Heart right ventricle (tissue), 16 donors: ENCODE measurements at places on chromosomes 5 and 9. TPM values are rescaled to one million over a fixed set of nuclear protein-coding genes. Genes with fewer than 3 reads are reported as not detected.

GRCh38 chr5:42566652-42567295 lies 143.5 kb downstream of the GHR start:
- no peaks in the 10 kb centered on the region for H3K36me3 ChIP-seq
- peak overlapping the region; percentile 17 for H3K4me3 ChIP-seq
- H3K27me3 ChIP-seq = no peaks in the 10 kb centered on the region

GRCh38 chr9:121289772-121290370 lies 21.9 kb downstream of the GSN start:
- DNase-seq = no peak
- H3K27me3 ChIP-seq = no peaks in the 10 kb centered on the region
- no peaks in the 10 kb centered on the region for H3K36me3 ChIP-seq
- peak overlapping the region; percentile 93 for H3K27ac ChIP-seq
- H3K4me1 ChIP-seq = peaks cover 94% of the 10 kb centered on the region

GBGT1 gene
- 3.6 TPM for total RNA-seq

SLC4A9 gene
- 0.34 TPM for total RNA-seq

DNA sequence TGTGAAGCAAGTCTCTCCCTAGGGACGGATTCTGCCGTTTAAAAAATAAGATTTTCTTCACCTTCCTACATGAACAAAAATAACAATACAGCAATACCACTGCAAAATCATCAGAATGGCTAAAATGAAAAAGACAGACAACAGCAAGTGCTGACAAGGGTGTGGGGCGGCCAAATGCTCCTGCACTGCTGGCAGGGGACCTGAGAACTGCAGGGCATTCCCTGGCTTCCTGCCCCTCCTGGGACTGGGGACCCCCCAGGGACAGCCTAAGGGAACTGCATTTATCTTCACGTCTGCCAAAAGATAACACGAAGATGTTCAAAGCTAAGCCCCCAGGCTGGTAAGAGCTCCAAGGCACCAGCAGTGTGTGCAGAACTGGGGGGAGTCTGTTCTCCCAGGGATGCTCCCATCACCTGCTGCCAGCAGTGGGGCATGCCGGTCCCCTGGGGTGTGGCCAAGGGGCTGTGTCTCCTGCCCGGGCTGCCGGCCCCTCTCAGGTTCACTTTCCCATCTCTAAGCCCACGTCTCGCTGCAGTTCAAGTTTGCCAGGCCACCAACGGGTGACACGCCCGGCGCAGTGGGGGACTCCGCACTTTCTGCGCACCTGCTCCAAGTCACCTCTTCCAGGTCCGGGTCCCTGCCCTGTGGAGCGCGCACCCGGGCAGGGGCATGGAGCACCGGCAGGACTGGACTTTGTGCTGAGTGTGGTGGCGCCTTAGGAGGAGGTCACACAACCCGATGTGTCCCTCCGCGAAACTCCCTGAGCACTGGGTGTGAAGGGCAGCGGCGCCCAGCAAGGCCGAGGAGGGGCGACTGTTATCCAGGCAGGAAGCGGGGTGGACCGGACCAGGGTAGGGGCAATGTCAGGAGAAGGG lies 4.5 kb upstream of the EGFL7 start:
- DNase-seq = peak; percentile 18
- peak overlapping the region; percentile 67 for H3K4me3 ChIP-seq
- peaks cover 92% of the 10 kb centered on the region for H3K27me3 ChIP-seq
- peaks cover 60% of the 10 kb centered on the region for H3K4me1 ChIP-seq
- H3K36me3 ChIP-seq = no peaks in the 10 kb centered on the region
- H3K27ac ChIP-seq = peak overlapping the region; percentile 92

FBP1 gene
- 1.5 TPM for total RNA-seq

DNA sequence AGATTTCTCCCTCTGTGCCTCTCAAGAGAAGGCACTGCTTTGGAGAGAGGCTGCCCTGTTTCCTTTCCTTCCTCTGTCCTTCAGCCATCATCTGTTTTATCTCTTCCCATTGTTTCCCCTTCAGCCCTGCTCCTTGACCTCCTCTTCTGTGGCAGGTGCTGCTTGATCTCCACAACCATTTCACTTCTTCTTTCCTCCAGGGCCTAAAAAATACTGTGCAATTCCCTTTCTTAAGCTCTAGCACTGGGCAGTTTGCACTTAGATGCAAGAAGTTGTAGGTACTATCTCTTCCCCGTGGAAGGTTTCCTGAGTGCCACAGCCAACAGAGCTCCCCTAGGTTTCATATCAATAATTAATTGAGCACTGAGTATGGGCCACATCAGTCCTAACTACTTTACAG lies 8.8 kb upstream of the ADRB2 start:
- DNase-seq = no peak
- H3K36me3 ChIP-seq = no peaks in the 10 kb centered on the region
- H3K27ac ChIP-seq = no peak overlapping the region
- peaks cover 11% of the 10 kb centered on the region for H3K4me1 ChIP-seq

DNA sequence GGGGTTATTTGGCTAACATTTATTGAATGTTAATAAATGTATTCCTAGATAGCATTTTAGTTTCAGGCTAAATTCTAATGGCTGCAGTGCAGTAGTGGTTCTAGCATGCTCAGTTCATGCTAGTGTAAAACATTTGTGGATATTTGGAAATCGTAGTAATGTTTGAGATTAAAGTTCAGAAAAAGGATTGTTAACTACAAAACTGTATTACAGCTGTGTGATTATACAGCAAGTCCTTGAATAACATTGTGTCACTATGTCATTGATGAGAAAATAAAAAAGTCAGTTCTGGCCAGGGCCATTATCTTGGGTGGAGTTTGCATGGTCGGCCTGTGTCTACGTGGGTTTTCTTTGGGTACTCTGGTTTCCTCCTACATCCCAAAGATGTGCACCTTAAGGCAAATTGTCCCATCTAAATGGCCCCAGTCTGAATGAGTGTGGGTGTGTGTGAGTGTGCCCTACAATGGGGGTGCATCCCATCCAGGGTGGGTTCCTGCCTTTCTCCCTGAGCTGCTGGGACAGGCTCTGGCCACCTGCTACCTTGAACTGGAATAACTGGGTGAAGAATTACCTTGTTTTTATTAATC lies 8.8 kb downstream of the ZSWIM6 start:
- no peaks in the 10 kb centered on the region for H3K27me3 ChIP-seq
- H3K4me3 ChIP-seq = no peak overlapping the region
- H3K36me3 ChIP-seq = no peaks in the 10 kb centered on the region
- H3K27ac ChIP-seq = no peak overlapping the region

DNA sequence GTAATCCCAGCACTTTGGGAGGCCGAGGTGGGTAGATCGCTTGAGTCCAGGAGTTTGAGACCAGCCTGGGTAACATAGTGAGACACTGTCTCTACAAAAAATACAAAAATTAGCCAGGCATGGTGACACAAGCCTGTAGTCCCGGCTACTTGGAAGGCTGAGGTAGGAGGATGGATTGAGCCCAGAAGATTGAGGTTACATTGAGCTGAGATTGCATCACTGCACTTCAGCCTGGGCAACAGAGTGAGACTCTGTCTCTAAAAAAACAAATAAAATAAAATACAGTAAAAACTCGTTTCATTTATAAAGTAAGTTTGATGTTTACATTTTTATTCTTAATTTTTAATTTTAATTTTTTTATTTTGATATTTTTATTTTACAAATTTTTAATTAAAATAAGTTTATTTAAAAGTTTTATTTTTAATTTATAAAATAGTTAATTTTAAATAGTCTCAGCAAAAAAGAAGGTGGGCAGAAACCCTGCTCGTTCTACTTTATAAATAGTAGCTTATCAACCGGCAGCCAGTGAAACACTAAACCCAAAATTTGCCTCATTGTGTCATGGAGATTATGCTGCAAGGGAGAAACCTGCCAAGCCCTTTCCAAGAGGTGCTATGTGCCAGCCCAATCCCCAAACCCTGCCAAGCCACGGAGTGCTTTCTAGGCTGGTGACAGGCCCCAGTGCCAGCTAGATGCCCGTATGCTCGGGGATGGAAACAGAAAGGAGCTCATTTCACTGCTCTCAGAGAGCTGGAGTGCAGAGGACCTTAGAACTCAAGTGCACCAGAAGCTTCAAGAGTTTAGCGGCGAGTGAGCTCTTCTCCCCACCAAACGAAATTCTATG lies 38.9 kb downstream of the SERINC5 start:
- peaks cover 2% of the 10 kb centered on the region for H3K4me1 ChIP-seq
- H3K27me3 ChIP-seq = no peaks in the 10 kb centered on the region
- peak; percentile 68 for DNase-seq
- no peak overlapping the region for H3K4me3 ChIP-seq
- H3K36me3 ChIP-seq = no peaks in the 10 kb centered on the region

DNA sequence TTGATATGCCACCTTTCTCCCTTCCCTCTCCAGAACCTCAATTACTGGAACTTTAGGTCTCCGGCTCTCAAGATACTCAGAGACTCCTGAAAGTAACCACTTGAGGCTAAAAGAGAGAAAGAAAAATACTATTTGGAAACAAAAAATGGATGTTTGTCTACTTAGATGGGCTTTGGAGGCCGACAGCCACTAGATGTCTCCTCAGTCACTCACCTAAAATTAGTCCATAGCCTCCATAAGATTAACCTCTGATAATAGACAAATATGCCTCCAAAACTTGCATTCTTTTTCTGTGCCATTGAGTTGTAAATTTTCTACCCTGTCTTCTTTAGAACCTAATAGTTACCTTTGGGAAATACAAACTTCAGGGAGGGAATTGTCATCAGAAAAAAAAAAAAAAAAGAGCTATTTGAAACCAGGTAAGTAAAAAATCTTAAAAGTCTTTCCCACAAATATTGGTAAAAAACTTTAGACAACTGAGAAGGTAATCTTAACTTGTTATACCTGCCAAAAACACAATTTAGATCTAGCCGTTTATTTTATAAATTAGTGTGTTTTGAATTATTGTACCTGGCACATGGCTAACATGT lies 11.2 kb upstream of the PCDH1 start:
- H3K36me3 ChIP-seq = no peaks in the 10 kb centered on the region
- no peaks in the 10 kb centered on the region for H3K4me1 ChIP-seq
- H3K27ac ChIP-seq = no peak overlapping the region
- no peak overlapping the region for H3K4me3 ChIP-seq

- H3K4me3 ChIP-seq = no peak overlapping the region
- no peaks in the 10 kb centered on the region for H3K4me1 ChIP-seq
- no peaks in the 10 kb centered on the region for H3K36me3 ChIP-seq
- no peaks in the 10 kb centered on the region for H3K27me3 ChIP-seq
- H3K27ac ChIP-seq = no peak overlapping the region
Observed at GRCh38 chr5:61618577-61618976, 286.5 kb downstream of the ZSWIM6 start.

DNA sequence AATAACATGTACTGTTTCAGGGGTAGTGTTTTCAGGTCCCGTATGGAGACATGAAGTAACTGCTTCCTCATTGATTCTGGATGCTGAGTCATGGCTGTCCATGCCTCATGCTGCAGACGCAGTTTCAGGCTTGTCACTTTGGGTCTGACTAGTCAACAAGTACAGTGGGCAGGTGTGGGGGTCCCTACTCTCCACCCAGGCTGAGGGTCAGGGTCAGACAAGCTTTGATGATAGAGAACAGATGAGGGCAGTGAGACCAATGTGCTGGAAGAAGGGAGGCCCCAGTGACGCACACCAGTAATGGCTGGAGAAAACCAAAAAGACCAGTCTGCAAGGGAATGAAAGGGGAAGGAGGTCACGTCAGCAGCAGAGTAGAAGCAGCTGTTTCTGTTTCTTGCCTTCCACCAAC lies 80.0 kb upstream of the NFIL3 start:
- no peak for DNase-seq
- H3K4me1 ChIP-seq = no peaks in the 10 kb centered on the region
- no peak overlapping the region for H3K27ac ChIP-seq
- no peak overlapping the region for H3K4me3 ChIP-seq
- H3K36me3 ChIP-seq = no peaks in the 10 kb centered on the region

DNA sequence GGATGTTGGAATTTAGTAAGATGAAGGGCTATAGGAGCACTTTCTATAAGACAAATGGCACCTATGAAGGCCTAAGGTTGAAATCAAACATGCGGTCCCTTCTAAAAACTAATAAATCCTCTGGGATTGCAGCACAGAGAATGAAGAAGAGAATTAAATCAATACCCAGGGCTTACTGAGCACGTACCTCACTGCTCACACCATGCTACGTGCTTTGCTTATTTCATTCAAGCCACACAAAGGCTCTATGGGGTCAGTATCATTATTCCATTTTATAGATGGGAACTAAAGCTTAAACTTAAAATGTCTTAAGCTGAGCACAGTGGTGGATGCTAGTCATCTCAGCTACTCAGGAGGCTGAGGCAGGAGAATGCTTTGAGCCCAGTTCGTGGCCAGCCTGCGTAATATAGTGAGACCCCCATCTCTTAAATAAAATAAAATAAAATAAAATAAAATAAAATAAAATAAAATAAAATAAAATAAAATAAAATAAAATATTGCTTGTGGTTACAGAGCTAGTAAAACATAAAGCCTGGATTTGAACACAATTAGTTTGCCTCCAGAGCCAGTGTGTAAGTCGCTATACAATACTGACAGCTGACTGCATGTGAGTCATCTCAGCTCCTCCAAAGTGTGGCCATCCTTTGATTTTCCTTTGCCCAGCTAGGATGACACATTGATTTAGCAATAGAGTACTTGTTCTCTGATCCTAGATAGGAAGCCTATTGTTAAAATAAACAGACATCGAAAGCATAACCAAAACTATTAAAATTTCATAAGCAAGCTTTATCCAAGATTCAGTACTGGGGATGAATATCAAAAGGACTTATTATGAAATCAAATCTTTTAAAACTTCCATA lies 20.9 kb upstream of the DPYSL3 start:
- no peaks in the 10 kb centered on the region for H3K36me3 ChIP-seq
- H3K4me3 ChIP-seq = no peak overlapping the region
- no peak for DNase-seq
- H3K4me1 ChIP-seq = no peaks in the 10 kb centered on the region

PAXX gene
- 14.1 TPM for total RNA-seq

DNA sequence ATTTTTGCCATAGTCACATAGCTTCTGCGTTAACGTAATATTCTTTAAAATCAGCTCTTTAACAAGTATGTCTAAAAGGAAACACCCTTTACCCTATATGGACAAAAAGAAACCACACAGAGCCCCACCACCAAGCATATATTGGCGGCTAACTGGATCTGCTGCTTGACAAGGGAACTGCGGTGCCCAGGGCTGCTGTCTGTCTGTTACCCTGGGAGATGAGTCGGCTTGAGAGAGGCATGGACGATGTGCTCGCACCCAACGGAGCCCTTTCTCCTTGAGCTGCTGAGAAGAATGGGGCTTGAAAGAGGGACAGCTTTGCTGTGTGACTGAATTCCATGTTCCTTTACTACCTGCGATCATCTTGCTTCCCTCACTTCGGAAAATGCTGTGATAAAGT lies 158.6 kb upstream of the SHB start:
- H3K36me3 ChIP-seq = no peaks in the 10 kb centered on the region
- H3K4me1 ChIP-seq = peaks cover 14% of the 10 kb centered on the region
- H3K4me3 ChIP-seq = no peak overlapping the region
- no peak overlapping the region for H3K27ac ChIP-seq
- DNase-seq = no peak
